CD4-positive, alpha-beta T cell treated with Interleukin-4 for 4 hours (primary cell): ENCODE measurements at places on chromosomes 13 and 19.

GRCh38 chr19:41478171-41478570 lies 35.2 kb downstream of the ERICH4 start:
- DNase-seq = no peak

DNA sequence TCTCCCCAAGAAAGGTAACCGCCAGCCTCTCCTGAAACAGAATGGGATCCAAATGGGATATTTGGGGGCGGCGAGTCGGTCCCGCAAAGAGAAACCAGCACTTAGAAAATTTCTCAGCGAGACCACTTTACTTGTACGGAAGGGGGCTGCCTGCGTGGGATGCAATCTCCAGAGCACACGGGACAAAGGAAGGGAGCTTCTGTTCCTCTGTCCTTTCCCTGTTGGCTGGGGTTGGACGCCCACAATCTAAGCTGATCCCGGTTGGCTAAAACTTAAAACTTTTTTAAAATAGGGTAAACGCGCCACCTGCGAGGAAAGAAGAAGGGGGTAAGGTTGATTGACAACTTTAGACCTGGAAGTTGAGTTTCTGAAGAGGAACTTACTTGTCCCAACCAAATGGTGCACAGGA lies 826 bp upstream of the BSG start:
- peak; percentile 13 for DNase-seq

DNA sequence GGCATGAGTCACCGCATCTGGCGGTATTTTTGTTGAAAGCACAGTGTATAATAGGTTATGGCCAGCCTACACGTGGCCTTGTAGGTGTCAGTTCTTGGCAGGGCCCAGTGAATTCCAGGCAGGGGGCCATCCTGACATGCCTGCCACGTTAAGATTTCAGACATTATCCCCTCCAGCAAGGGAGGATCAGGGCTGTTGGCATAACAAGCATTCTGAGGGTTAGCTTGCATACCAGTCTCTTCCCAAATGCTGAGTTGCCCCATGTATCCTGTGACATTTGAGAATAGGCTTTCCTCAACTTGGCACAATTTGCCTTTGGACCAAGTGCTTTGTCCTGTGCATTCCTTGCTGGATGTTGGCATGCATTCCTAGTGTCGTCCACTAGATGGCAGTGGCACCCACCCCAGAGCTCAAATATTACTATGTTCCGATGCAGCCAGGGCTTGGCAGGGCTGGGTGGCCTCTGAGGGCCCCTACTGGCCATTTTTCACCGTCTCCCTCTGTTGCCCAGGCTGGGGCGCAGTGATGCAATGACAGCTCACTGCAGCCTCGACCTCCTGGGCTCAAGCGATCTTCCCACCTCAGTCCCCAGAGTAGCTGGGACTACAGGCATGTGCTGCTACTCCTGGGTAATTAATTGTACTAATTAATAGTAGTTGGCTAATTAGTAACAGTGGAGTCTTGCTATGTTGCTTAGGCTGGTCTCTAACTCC lies 31.2 kb downstream of the NLRP12 start:
- peak; percentile 73 for DNase-seq

DNA sequence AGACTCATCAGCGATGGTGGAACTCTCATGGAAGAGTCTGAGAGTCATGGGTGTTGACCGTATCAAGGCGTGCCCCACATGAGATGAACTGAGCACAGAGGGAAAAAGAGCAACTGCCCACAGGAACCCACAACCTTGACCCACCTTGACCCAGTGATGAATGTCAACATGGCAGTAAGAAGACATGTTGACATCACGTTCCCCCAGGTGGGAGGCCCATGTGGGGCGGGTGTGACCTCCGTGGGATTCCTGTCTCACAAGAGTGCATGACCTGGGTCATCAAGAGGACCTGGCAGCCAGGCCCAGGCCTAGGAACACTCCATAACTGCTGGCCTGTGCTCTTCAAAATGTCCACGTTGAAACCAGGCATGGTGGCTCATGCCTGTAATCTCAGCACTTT lies 45.8 kb downstream of the EPS15L1 start:
- DNase-seq = no peak

- no peak for DNase-seq
These were observed 38.2 kb upstream of the FLT1 start for GRCh38 chr13:28533125-28533436.

DNA sequence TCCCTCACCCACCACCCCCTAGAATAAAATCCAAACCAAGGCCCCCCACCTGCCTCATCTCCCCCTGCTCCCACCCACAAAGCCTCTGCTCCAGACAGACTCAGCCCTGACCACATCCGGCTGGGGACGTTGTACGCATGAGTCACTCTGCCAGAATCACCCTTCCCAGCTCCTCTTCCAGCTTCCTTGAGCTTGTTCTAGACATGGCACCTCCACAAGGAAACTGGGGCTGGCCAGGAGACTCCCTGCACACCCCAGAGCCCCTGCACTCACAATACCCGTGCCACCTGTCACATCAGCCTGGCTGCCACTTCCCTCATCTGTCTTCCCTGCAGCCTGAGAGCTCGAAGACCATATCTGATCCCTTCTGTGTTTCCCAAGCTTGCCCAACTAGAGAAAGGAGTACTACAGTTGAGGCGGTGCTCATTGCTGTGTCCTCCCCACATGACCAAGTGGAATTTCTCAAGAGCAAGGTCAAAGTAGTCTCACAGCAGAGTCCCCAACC lies 9.7 kb downstream of the DEDD2 start:
- peak; percentile 41 for DNase-seq

GRCh38 chr19:11079999-11080398 lies 9.3 kb upstream of the LDLR start:
- no peak for DNase-seq
